ENCODE measurements at places on chromosomes 3 and 15.

DNA sequence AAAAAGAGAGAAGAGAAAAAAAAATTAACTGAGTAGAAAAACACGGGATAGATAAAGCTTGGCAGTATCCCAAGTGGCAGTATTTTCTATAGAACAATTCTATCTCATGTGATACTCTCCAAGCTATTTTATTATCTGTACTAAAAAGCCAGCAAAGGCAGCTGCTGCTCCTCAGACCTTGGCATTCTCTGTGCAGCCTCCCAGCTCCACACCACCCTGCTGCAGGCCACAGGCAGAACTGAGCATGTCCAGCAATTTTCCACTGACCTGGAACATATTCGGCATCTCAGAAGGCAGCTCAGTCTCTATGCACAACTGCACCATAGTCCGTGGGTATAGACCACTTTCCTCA lies 1161.4 kb downstream of the IGSF11 start:
- no peak for DNase-seq

- no peak for DNase-seq
These were observed 1.8 kb downstream of the CD276 start for GRCh38 chr15:73685981-73686380.

- no peak for DNase-seq
These were observed 8.5 kb downstream of the CCDC9B start for GRCh38 chr15:40332113-40332781.

- no peak for DNase-seq
These were observed 146.6 kb upstream of the TPM1 start for GRCh38 chr15:62895905-62896316.

DNA sequence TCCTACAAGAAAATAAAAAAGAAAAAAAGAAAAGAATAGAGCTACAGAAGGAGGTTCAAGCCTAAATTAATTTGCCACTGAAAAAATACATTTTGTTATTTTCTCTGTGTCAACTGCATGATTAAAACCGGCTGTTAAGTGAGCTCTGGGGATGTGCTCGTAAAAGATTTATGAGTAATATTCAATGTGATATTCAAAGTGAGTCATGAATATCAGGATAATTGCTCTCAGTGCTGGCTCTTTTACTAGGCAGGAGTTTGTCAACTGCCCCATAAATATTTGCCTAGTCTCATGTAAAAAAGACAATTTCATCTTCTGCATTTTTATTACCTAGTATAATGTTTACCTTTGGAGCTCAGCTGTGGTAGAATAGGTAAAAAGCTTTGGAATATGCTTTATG lies 78.9 kb downstream of the CDIN1 start:
- DNase-seq: no peak

DNA sequence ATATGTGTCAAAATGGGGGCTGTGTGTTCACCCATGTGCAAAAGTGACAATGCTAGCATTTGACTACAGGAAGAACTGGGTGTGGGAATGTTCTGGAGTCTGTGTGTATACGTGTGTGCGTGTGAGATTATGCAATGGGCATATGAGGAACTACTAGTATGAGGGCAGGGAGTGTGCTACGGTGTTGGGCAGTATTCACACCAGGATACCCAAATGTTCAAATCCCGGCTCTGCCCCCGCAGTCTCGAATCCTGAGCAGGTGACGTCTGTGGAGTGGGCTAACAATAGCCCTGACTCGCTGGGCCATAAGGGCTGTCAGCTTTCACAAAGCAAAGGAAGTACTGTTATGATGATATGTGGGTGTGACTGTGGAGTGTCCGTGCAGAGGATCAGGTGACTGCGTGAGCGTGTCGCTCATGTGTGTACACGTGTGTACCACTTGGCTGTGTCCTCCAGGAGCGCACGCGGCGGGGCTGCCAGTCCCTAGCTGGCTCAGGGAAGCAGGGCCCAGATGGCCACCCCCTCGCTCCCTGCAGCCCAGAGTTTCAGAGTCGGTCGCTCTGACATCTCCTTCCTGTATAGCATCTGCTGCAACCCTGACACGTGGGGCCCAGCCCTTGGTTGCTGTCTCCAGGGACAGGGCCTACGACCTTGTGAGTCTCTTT lies 27.2 kb downstream of the IQSEC1 start:
- peak; percentile 81 for DNase-seq

GRCh38 chr15:89972085-89972484 lies 29.0 kb upstream of the ZNF710 start:
- DNase-seq: no peak

- no peak for DNase-seq
These were observed 26.4 kb downstream of the ANXA2 start for GRCh38 chr15:60371175-60372051.

DNA sequence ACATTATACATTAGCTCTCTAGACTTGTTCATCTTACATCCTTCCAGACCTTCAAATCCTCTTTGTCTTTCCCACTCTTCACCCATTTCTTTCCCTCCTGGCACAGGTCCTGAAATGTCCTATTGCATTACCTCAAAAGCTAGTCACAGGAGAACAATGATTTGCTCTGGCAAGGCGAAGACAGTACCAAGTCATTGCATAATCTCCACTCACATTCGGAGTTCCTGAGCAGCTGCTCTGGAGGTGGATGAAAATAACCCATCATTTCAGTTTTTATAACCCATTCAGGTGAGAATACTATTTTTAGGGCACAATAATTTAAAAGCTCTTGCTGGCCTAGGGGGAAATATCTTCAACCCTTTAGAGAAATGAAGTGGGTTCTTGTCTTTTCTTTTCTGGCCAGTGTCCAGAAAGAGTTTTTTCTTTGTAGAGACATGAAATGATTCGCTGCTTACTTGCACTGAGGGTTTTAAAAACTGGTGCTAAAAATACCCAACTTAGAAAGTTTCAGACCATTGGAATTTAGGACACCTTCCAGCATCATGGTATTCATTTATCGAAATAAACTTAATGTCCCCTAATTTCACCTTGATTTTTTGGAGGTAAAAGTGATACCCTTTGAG lies 23.4 kb upstream of the DYNC1LI1 start:
- DNase-seq: no peak

Measured in NCI-H524 (cell line).